GOT3 (cell line): ENCODE measurements at places on chromosomes 3 and 15.

DNA sequence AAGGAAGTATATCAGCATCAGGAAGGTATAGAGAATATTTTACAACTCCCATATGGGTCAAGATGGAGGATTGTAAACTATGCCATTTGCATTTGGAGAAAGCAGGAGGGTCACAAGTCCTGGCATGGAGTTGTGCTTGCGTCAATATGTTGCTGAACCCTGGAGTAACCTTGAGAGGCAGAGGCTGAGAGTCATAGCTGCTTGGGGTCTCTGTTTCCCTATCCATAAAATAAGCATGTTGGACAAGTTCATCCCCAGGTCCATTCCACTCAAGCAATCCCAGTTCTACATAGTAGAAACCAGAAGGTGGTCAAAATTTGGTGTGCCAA lies 273.6 kb downstream of the MECOM start:
- DNase-seq, result no peak

DNA sequence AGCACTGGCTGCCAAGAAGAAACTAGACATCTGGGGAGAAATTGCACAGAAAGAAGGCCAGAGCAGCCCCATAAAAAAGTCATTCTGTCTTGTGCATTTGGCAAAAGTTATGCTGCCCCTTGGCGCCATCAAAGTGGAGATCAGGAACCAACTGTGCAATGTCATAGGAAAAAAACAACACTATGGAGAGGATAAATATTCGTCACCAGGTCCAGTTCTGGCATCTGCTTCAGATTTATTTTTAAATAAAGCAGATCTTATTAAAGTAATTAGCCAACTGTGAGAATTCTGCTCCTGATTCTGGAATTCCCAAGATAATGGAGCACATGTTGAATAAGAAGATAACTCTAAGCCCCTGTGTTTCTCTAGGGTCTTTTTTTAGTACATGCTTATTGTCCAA lies 500.0 kb upstream of the IL12A start:
- DNase-seq, result no peak

DNA sequence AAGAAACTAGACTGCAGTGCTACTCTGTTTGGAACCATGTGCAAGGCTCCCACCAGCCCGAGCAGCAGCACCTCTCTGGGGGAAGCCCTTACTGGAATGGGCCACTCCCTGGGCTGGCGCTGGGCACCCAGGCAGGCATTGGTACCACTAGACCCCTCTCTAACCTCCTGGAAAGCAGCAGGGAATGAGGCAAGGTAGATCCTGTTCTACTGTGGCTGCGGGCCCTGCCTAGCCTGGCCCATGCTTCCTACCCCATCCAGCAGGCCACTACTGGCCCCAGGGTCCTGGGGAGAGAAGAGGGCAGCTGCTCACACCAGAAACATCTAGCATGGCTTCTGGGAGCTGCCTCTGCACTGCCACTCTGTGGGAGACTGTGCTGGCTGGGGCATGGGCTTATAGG lies 44.8 kb downstream of the MESD start:
- no peak for DNase-seq

GRCh38 chr3:29181149-29181780 lies 99.6 kb upstream of the RBMS3 start:
- no peak for DNase-seq

DNA sequence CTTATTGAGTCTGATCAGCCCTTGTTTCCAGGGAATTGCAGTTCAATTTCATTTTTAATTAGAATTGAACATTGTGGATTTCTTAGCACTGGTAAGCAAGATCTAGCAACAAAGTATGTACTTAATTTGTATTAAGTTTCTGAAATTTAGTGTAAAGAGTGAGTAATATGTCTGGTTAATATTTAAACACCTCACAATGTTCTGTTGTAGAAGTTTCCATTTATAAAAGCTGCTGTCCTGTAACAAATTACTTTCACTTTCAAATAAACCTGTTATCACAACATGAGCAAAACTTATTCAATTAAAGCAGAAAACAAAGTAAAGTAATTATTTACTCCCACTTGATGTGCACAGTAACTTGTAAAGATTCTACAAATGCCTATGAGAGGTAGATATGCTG lies 448.5 kb downstream of the NAALADL2 start:
- DNase-seq, result no peak

DNA sequence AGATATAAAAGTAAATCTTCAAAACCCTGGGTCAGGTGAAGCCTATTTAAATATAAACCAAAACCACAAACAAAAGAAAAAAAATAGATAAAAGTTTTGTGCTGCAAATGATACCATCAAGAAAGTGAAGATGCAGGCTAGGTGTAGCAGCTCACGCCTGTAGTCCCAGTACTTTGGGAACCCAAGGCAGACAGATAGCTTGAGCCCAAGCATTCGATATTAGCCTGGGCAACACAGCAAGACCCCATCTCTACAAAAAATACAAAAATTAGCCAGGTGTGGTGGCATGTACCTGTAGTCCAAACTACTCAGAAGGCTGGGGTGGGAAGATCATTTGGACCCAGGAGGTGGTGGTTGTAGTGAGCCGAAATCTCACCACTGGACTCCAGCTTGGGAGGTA lies 164.8 kb downstream of the MAGI1 start:
- no peak for DNase-seq

DNA sequence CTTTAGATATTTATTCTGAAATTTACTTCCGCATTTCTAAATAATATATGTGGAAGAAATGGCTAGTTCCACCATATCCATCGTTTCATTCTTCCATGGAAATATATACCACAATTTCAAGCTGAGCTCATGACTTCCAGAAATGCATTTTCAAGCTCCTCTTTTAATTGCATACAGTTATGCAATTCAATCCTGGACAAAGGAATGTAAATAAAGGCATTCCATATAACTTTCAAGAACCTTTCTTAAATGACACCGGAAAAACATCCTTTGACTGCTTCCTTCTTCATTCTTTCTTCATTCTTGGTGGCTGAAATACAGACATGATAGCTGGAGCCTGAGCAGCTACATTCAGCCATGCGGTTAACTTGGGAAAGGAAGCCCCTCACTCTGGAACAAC lies 185.2 kb upstream of the GADL1 start:
- DNase-seq, result no peak

DNA sequence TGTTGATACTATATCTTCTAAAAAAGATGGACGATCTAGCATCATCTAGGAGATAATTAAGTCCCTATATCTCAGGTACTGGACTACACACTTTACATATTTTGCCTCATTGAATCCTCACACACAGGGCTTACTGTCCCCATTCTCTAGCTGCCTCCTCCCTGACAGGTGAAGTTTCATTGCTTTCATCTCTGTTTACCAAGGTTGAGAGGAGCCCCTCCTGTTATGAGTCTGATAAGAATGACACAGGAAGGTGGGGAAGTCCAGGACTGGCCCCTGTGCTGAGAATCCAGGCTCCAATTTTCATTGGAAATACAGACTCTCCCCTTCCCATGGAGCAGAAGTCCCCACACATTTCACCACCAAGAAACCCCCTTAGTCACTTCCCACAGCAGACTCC lies 105.2 kb downstream of the XXYLT1 start:
- DNase-seq, result no peak

DNA sequence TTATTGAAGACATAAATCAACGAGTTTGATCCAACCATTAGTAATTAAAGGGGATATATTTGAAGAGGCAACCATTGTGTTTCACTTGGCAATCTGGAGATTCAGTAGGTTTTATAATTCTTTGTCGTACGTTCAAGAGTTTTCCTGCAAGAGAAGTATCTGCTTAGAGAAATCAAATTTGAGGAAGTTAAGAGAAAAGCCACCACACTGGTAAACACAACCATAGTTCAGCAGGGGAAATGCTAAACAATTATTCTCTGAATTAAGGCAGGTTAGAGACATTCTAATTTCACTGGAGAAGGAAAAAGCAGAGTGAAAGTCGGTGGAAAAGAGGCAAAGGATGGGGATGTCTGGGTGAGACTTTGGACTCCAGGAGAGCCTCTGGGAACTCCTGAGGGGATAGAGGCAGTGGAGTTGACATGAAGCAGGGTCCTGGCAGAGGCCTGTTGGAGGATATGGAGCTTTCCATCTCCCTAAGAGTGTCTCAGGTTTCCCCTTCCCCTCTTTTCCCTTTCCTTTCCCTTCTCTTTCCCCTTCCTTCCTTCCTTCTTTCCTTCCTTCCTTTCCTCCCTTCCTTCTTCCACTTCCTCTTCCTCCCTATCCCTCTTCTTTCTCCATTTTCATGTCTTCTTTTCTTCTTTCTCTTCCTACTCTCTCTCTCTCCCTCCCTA lies 26.5 kb downstream of the SPINK8 start:
- DNase-seq, result peak; percentile 52

GRCh38 chr3:144287001-144287400 lies 315.4 kb downstream of the DIPK2A start:
- DNase-seq, result no peak

DNA sequence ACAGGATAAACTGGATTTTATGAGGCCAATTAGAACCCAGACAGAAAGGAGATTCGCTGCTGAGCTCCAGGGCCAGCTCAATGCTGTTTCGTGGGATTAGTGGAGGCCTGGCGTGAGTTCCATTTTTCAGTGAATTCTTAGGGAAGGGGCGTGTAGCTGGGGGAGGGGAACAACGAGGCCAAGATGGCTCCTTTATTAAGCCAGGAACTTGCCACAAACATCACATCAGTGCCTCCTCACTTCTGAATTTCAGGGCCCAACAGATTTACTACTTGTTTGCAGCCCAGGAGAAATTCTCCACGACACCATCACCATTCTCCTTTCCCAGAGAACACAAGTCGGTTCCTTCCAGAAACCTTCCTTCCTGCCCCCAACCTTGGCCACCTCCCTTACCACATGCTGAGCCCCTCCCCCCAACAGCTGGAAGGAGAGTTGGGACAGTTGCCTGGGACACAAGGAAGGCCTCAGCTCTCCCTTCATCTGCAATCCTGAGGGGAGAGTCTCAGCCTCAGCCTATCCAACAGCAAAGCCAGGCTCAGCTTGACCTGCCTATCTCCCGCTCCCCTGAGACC lies 5.8 kb downstream of the IGDCC4 start:
- DNase-seq, result no peak

DNA sequence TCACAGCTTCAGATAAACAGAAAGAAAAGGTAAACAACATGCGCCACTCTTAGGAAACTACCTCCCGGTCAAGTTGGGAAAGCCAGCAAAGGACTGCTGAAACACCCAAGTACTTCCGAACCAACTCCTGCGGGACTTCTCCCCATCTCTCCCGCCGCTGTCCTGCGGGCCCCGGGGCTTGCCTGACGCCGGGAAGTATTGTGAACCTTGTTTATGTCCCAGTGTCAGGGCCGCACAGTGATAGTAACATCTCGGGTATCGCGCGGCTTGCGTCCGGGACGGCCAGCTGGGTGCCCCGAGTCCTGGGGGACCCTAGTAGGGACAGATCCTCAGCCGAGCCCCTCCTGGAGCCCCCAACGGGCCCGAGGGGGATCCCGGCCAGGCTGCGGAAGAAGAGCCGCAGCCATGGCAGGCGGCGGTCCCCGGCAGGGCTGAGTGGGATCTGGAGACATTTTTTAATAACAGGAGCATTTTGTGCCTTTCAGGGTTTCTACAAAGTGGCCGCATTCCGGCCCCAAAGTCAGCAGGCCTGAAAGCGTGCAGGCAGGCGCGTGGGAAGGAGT lies 756 bp downstream of the CLPX start:
- DNase-seq, result peak; percentile 15

DNA sequence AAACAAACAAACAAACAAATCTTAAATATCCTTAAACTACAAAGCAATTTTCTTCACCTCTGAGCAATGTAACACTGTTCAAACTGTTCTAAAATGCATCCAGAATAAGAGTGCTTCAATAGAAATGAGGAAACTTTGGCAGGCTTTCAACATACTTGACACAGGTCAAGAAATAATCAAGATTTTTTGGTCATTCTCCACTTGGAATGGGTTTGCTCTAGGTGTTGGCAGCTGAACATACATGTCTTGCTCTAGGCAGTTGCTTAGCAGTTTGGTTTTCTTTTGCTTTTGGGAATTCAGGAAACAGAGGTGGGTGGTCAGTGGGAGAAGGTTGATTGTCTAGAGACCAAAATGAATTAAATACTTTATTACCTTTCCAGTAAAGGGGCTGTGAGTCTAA lies 1.4 kb upstream of the LRRC3B start:
- no peak for DNase-seq

DNA sequence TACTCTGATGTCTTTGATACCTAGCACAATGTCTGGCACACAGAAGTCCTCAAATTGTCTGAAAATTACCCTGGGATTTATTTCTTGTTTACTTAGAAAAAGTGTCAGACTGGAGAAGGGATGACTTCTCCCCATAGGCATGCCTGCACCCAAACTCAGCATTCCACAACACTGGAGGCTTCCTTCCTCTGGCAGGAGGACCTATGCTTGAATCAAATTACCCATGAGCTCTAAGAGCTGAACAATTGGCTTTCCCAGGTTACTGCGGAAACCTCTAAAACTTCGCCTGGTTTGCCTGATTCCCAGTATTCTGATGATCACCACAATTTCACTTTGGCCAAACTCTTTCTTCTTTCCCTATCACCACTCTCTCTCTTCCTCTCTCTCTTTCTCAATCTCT lies 217.4 kb downstream of the DIPK2A start:
- no peak for DNase-seq

DNA sequence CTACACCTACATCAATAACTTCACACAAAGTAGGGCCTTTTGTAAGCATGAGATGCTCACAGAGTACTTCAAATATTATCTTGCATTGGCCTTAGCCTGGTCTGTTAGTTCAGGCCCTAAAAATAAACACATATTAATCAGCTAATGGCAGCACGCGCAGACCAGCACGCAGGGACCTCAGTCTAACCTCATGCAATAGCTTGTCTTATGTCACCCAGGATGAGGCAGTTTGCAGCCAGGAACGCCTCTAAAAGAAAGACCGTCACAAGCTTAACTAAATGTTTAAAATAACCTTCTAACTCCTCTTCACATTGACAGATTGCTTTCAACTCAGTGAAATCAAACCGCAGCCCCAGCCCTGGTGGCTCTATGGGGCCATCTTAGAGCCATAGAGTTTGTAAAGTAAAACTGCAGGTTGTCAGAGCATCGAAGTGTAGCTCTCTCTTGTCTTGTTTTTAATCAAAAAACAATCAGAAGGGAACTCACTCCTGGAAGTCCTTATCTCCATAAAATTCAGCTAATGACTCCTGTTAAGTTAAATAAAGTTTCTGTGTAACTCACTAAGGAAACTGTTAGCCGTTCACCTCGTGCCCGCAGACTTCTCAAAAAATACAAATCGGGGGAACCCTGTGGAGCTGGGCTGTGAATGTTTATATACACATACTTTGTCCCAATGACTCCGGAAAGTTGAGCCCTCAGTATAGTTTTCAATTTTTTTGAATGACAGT lies 212.6 kb downstream of the CDIN1 start:
- no peak for DNase-seq

DNA sequence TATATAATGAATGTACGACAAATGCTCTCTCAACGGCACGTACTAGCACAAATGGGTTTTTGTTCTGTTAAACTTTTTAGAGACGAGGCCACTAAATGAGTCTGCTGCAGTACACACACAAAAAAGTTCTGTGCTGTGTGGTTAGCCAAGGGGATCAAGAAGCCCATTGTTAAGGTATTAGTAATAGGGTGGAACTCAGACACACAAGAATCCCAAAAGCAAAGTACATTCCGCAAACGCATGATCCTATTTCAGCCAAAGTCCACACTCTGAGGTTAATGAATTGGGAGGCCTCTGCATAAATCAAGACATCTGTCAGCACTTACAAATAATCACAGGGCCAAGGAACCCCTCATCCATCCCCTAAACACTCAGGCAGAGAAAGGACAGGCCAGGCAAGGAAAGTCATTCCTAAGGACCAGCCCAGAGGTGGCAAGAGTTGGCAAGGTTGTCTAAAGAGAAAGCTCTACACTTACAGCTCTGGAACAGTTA lies 12.1 kb downstream of the OSBPL10 start:
- DNase-seq, result no peak

- DNase-seq, result no peak
Measured at GRCh38 chr3:71109977-71110285, 473.6 kb downstream of the FOXP1 start.
